ENCODE measurements at places on chromosomes 2 and 18. TPM values are rescaled to one million over a fixed set of nuclear protein-coding genes. Genes with fewer than 3 reads are reported as not detected.

GRCh38 chr2:48600204-48600813 lies 17.3 kb upstream of the GTF2A1L start:
- peak; percentile 78 for DNase-seq

DNA sequence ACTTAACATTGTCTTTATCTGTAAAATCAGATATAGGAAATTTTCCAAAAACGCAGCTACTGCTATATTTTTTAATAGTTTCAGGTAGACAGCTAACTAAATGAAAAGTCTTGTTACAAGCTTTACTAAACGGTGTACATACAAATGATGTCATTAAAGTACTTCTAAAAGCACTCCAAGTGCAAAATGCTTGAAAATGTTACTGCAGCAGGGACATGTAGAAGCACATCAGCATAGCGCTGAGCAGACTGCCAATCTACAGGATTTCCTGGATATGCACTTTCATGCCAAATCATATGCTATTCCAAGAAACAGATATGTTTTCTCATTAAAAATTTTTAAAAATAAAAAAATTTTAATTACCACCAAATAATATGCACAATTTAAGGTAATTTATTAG lies 61.7 kb downstream of the SMAD2 start:
- no peak for DNase-seq

- DNase-seq, result no peak
These were observed 862.5 kb upstream of the ID2 start for GRCh38 chr2:7819316-7819715.

GRCh38 chr2:14615760-14616159 lies 16.8 kb upstream of the LRATD1 start:
- no peak for DNase-seq

DNA sequence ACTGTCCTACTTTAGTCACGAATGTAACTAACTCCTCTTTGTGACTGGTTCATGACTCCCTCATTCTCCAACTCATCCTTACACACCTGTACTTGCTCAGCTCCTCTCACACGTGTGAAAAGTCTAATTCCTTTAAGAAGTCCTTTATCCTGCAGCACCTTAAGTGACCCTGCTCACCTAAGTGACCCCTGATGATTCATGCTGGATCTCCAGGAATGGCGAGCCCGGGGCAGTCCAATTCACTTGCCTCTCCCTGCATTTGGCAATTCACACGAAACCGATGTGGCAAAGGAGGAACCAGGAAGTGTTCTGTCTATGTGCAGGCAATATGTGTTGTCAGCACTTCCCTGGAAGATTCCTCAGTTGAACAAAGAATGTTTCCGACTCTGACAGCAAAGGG lies 189.8 kb upstream of the NABP1 start:
- no peak for DNase-seq

FEV gene
- not detected for polyA plus RNA-seq

- DNase-seq, result no peak
These were observed 776.3 kb downstream of the BCL11A start for GRCh38 chr2:59777120-59777519.

CFC1B gene
- not detected for polyA plus RNA-seq

DNA sequence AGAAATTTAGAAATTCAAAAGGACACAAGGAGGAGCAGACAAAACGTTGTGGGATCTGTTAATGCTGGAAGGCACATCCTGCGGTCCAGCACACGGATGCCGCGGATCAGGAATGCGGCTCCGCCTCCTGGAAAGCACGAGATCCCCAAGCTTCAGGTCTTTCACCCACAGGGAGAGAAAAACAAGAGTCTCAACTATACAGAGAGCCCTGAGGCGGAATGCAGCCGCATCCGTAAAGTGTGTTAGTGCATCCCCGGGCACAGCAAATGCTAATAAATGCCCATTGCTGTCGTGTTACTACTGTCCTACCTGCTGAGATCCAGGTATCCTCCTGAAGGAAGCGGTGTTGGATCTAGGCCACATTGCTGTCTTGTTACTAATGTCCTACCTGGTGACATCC lies 303.9 kb downstream of the EIPR1 start:
- no peak for DNase-seq

GRCh38 chr2:27086724-27087593 lies at the start of gene KHK:
Gene KHK (plus strand): TSS chr2:27086772. CDS start chr2:27087260, 488 bp downstream.
- no peak for DNase-seq

Measured in endothelial cell of umbilical vein (primary cell).